Fibroblast of villous mesenchyme (primary cell): ENCODE measurements at places on chromosomes 2 and 18.
A peak's percentile ranks its signal among the peaks of the same experiment; 100 is the strongest.

GRCh38 chr18:11672846-11673454, 16.1 kb upstream of the GNAL start:
- DNase-seq, result no peak

DNA sequence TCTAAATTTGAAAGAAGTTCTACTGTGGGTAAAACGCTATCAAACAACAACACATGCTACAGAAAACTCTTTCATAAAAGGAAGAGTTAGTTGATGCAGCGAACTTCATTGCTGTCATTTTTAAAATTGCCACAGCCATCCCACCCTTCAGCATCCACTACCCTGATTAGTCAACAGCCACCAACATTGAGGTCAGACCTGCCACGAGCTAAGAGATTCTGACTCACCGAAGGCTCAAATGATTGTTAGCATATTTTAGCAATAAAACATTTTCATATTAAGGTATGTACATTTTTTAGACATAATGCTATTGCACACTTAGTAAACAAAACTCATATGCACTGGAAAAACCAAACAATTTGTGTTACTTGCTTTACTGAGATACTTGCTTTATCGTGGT, 347.1 kb downstream of the CLIP4 start:
- DNase-seq, result peak; percentile 28

- no peak for DNase-seq
These were observed 220.9 kb downstream of the DYSF start for GRCh38 chr2:71674158-71674851.

DNA sequence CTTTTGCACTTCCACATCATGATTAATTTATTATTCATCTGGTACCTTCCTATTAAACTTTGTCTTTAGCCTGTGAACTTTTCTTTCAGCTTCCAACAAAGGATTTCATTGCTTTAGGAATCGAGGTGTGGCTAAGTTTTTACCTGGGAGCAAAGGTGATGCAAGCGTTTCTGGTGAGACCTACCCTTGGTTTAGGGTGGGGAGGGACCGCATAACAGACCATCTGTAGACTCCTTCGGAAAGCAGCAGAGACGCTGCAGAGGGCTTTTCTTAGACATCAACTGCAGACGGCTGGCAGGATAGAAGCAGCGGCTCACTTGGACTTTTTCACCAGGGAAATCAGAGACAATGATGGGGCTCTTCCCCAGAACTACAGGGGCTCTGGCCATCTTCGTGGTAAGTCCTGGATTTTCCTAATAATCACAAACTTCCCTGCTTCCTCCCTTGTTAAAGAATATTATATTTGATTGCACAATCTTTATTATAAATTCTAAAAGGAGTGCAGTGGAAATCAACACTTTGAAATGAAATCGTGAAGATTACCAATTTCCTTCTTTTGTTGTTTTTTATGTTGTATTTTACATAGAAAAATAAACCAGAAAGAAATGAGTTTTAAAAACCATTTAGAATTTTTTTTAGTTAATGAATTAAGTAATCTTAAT, at the start of gene DSG3:
Gene DSG3 (plus strand): TSS at position 212 of the 662 bp plus-strand sequence. CDS start 137 bp downstream, at position 349.
- DNase-seq, result no peak

- DNase-seq, result peak; percentile 99
These were observed 5.1 kb upstream of the RAB27B start for GRCh38 chr18:54822872-54823845.

DNA sequence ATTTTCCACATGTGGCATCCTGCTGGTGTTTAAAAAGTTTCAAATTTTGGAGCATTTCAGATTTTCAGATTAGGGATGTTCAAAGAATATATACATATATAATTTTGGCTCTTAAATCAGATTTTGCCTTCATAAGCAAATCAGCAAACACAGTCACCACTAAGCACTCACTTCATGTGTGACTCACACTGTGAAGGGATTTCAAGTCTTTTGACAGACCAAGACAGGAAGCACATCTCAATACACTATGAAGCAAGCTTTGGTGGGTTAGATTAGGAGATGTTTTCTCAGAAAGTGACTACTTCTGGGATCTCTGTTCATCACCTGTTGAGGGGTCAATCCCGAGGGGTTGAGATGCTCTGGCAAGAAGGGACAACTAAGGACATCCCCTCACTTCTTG, 227.8 kb upstream of the RBBP8 start:
- DNase-seq, result peak; percentile 68

DNA sequence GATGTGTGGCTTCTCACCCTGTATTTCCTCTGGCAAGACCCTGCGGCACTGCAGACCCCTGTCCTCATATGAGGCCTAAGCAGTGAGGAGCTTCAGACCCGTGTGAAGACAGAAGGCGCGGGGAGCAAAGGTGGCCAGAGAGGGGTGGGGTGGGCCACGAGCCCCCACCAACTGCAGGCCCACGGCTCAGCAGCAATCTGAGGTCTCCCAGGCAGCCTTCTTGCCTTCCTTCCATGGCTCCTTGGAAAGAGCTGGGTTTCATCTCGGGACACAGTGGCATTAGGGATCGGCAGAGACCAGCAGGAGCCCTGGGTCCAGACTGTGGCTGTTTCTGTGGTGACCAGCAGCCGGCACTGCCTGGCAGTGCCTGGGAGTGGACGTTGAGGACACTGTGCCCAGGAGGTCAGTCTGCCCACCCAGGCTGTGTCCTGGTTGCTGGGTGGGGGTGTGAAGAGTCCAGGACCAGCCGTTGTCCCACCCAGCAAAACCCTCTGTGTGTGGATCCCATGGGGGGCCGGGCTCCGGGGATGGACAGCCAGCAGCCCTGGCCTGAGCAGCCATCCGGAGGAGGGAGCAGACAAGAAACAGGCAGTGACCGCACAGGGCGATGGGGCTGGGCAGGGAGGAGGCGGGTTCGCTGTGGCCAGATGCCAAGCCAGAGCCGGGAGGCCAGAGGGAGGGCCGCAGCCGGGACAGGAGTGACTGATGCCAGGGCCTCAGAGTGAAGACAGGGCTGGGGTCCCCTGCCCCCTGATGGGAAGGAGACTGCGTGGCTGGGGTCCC, 73.8 kb downstream of the RRM2 start:
- peak; percentile 22 for DNase-seq

- no peak for DNase-seq
These were observed 3.2 kb downstream of the RNF181 start for GRCh38 chr2:85598594-85599340.

- DNase-seq, result no peak
These were observed 998.0 kb upstream of the CDH2 start for GRCh38 chr18:29174891-29175290.

GRCh38 chr2:75390169-75390568, 170.6 kb downstream of the EVA1A start:
- no peak for DNase-seq

DNA sequence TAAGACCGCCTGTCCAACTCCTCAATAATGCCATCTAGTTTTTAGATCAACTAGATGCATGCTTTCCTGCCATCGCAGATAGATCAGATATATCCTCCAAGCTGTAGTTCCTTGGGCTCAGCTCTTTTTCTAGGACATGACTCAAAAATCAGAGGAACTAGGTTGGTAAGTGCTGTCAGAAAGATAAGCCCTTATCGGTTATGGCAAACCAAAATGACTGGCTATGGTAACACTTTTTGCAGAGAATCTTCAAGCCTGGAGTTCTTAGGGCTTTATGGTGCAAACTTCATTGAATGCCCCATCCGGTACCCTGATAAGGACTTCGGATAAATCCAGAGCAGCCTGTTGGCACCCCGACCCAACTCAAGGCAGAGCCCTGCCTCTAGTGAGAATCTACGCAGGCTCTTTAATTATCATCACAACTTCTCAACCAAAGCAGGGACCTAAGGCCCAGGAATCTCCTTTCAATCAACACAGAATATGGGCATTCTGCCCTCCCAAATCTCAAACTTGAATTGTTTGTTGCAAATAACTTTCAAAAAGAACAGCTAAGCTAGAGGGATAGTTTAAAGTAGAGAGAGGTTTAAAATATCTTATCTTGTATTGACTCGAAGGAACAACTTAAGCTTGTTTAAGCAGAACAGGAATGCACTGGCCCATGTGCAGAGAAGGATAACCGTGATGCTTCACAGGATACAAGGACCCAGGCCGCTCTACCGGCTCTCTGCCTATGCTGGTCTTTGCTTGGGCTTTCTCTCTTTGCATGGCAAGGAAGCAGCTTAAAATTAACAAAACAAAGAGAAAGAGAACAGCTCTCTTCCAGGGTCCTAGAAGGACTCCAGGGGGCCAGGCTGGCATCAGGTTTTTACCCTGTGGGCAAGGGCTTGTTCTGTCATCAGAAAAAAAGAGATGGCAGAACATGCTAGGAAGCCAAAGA, 3.4 kb upstream of the CYP1B1 start:
- no peak for DNase-seq

DNA sequence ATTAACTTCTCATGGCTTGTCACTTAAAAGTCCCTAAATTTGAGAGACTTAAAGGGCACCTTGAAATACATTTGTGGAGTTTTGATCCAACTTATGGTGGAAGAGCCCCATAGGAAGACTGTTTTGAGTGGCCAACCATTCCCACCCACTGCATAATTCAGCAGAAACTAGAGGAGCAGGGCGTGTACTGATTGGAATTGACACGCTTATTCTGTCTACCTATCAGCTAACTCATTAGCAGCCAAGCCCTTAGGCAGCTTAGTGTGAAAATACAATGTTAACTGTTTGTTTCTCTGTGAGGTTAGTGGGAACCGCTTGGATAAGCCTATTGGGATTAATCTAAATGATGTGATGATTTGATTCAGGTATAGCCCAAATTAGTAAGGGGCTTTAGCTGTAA, 6.4 kb downstream of the LGALSL start:
- DNase-seq, result no peak

- DNase-seq, result no peak
These were observed 57.9 kb upstream of the EPAS1 start for GRCh38 chr2:46239175-46239846.

DNA sequence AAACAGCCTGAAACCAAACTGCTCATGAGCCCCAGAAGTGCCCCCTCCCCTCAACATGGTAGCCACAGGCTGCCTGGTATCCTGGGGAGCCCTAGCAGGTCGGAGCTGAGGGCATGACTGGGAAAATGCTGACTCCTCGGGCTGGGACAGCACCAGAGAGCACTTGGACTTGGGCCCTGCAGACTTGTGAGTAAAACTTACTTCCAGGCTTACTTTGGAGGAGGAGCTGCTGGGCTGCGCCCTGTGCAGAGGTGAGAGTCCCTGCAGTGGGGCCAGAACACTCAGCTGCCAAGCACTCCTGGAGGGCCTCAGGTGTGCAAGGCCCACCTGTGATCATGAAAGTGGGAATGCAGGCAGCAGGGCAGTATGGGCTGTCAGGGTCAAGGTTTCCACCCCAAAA, 119.4 kb downstream of the SEPTIN10 start:
- DNase-seq, result no peak

DNA sequence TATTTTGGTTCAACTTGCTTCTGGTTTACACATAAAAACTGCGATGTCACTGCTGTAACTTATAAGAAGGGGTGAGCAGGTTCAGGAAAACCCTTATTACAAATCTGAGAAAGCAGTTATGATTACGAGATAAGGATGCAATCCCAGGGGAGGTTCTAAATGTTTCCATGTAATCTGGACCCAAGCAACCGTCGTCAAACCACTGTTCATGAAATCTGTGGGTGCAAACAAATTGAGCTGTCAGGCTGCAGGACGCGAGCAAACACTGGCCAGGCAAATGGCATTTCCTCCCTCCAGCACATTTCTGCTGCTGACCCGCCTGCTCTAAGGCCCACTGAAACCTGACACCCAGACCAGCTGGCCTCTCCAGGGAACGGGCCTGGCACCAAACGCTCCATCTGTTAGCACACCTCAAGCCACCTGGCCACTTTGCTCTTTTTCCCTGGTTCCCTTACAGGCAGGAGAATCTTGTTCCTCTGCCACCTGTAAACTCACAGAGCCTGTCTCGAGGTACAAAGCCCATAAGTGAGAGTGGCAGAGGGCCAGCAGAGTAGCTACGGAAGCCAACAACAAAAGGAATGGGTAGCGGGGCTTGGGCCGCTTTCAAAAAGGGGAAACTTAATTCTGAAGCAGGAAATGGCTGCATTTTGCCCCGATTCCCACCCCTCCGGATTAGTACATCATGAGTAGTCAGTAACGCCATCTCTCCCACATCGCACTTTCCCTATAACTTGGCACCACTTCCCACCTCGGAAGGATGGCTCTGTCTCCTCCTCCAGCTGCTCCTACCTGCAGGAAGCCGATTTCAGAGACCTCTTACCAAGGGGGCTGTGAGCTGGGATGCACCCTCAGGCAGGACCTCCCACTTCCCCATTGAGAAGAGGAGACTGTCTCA, 26.5 kb downstream of the CRACDL start:
- DNase-seq, result peak; percentile 79

- no peak for DNase-seq
These were observed 256.5 kb downstream of the CD226 start for GRCh38 chr18:69691008-69691760.

DNA sequence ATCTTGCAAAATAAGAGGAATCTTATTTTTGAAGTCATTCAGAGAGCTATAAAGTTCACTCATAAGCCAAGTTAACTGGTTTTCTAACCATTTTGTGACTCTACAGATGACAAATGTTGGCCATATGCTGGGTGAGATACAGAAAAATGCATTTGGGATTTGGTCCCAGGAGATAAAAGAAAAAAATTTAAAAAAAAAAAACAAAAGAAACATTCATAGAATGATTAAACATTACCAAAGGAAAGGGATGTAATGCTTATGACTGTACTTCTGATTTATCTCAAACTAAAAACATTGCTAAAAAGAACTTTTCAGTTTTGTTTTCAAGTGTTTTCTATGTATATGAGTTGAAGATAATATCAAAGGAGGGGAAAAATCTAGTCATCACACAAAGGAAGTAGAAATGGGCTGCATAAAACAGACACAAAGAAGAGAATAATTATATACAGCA, 43.1 kb downstream of the PELI1 start:
- peak; percentile 25 for DNase-seq

DNA sequence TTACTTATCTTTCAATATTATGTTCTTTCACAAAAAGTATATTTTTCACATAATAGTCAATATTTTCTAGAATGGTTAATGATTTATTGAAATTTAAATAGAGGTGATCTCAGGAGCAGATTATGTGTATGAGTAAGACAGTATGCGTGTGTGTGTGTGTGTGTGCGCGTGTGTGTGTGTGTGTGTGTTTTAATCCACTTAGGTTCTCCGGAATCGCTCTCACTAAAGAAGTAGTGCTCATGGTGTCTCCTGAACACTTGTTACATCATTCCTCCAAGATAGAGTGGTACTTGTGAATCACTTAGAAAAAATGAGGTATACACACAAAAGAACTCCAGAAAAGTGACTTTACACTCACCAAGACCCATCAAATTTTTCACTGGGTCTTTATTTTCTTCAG, 91.0 kb upstream of the KCNH7 start:
- DNase-seq, result no peak

- DNase-seq, result no peak
These were observed 18.7 kb upstream of the FTCDNL1 start for GRCh38 chr2:199869653-199870052.

- DNase-seq, result peak; percentile 73
These were observed 141.4 kb downstream of the SCG2 start for GRCh38 chr2:223460774-223461211.

GRCh38 chr2:228181098-228182019, at the start of gene SPHKAP:
SPHKAP (minus strand) TSS chr2:228181687; CDS start chr2:228181598, 89 bp downstream.
- DNase-seq, result no peak

DNA sequence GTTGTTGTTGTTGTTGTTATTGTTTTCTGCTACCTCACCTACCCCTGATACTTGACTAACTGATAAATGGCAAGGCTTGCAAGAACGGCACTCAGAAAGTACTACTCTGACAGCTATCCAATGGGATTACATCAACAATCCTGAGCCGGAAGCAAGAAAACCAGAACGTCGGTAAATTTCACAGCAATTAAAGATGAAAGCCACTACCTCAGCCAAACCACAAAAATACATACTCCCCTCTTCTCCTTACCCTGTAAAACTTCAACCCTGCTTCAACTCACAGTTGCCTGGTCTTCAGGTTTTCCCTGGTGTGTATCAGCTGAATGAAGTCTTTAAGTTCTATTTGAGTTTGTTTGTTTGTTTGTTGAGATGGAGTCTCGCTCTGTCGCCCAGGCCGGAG, 293.7 kb upstream of the RND3 start:
- peak; percentile 29 for DNase-seq
